Smooth muscle cell of the pulmonary artery (primary cell): ENCODE measurements at places on chromosomes 4 and X. TPM values are rescaled to one million over a fixed set of nuclear protein-coding genes. Genes with fewer than 3 reads are reported as not detected.

Gene HSFX3
- total RNA-seq = not detected in 2 replicates

Gene FGF5
- 21.3 and 31.5 TPM in 2 replicates for total RNA-seq

Gene ADAM29
- total RNA-seq = not detected in 2 replicates

Gene USP26
- not detected in 2 replicates for total RNA-seq

Gene GPC4
- total RNA-seq = 0.89 and 3.5 TPM in 2 replicates

Gene CSAG2
- not detected in 2 replicates for total RNA-seq
